T-cell (primary cell): ENCODE measurements at places on chromosomes 3 and 15. TPM values are rescaled to one million over a fixed set of nuclear protein-coding genes. Genes with fewer than 3 reads are reported as not detected.

SCN11A gene
- total RNA-seq = 0.07 TPM

- DNase-seq = no peak
- no peaks in the 10 kb centered on the region for H3K36me3 ChIP-seq
- H3K27ac ChIP-seq = no peak overlapping the region
- no peaks in the 10 kb centered on the region for H3K27me3 ChIP-seq
- no peaks in the 10 kb centered on the region for H3K4me1 ChIP-seq
Measured at GRCh38 chr3:61532739-61533500, 28.5 kb upstream of the PTPRG start.

DNA sequence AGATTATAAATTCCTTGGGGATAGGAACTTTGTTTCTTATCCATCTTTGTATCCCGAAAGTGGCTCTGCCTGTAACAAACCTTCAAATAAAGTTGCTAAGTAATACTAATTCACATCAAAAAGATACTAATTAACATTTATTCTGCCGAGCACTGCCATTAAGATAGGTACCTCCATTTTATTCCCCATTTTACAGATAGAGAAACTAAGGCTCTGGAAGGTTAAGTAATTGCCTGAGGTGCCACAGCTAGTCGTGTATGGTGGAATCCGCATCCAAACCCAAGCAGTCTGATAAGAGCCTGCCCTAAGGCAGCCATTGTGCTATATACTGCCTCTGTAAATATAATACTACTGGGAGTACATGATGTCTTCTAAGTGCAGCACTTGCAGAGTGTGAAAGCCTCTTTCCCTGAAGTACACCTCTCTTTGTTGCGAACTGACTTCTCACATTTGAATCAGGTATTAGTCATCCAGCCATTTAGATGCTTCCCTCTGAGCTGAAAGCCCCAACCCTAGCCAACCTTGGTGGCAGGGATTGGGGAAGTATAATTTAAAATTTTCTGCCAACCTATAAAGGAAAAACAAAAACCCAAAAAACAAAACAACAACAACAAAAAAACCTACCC lies 78.5 kb upstream of the CHD2 start:
- H3K27ac ChIP-seq = no peak overlapping the region
- H3K4me1 ChIP-seq = peaks cover 41% of the 10 kb centered on the region
- H3K4me3 ChIP-seq = no peak overlapping the region
- H3K36me3 ChIP-seq = no peaks in the 10 kb centered on the region
- no peaks in the 10 kb centered on the region for H3K27me3 ChIP-seq

DNA sequence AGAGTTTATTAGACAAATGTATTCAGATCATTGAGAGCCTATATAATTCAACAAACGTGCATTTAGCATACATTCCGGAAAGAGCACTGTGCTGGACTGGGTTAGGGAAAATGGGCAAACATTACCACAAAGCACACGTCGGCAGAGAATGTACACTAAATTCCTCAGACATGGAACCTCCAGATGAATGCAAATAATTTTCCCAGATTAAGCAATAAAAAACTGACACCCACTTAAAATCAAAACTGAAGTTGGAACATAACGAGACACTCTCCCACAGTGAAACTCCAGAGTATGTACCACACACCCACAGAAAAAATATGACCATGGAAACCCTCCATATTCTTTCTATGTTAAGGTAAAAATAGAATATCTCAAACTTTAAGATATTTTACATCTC lies 4.8 kb downstream of the SECISBP2L start:
- H3K4me3 ChIP-seq = no peak overlapping the region
- no peak overlapping the region for H3K27ac ChIP-seq
- no peaks in the 10 kb centered on the region for H3K36me3 ChIP-seq
- H3K27me3 ChIP-seq = no peaks in the 10 kb centered on the region
- DNase-seq = no peak

NOX5 gene
- total RNA-seq = not detected

GAP43 gene
- not detected for total RNA-seq

- H3K4me3 ChIP-seq = no peak overlapping the region
- no peaks in the 10 kb centered on the region for H3K4me1 ChIP-seq
- H3K27ac ChIP-seq = no peak overlapping the region
- no peak for DNase-seq
- no peaks in the 10 kb centered on the region for H3K36me3 ChIP-seq
Measured at GRCh38 chr3:186757686-186758220, 25.6 kb upstream of the EIF4A2 start.

DNA sequence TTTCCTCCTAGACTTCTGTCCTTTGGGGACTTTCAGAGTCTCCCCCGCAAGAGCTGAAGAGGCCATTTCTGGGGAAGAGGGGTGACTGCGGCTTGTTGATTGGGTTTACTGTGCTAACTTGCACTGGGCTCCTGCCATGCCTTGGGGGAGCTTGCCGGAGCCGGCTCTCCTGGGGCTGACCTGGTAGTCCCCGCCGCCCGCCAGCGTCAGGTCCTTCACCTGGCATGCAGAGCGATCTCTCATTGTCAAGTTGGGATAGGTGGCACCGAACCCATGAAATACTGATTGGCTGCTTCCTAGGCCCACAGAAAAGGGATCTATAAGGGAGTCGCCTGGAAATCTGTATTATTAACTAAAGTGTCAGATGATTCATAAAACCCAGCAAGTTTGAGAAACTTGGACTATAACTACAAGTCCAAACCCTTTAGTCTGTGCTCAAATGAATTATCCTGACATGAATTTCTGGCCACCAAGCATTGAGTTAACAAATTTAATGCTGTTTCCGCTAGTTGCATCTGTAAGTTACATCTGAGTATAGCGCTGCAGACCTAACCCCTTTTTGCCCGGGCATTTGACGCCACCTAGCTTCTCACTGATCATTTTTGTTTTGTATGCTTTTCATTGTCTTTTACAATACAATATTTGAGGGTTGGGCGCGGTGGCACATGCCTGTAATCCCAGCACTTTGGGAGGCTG lies 607 bp upstream of the IMP3 start:
- H3K36me3 ChIP-seq = peaks cover 16% of the 10 kb centered on the region
- H3K4me1 ChIP-seq = peaks cover 26% of the 10 kb centered on the region
- peak overlapping the region; percentile 86 for H3K4me3 ChIP-seq
- no peaks in the 10 kb centered on the region for H3K27me3 ChIP-seq

GRCh38 chr15:67771189-67771800 lies 54.0 kb upstream of the SKOR1 start:
- H3K4me1 ChIP-seq = no peaks in the 10 kb centered on the region
- no peak overlapping the region for H3K4me3 ChIP-seq
- H3K27me3 ChIP-seq = no peaks in the 10 kb centered on the region
- H3K36me3 ChIP-seq = no peaks in the 10 kb centered on the region
- DNase-seq = no peak

DNA sequence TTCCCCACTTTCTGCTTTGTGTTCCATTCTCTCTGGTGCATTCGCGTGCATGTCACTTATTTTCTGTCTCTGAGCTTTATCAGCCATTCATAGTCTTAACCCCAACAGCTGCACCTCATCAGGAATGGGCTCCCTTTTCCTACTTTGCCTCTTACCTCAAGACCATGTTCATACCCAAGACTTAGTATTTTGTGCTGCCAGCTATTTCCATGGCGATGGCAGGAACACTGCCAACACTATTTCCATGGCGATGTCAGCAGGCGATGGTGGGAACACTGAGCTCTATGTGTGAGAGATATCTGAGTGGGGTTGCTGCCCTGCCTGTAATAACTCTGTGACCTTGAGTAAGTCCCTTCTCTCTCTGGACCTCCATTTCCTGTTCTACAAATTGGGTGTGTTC lies 5.5 kb downstream of the ZNF35 start:
- no peak overlapping the region for H3K27ac ChIP-seq
- no peak for DNase-seq
- H3K4me3 ChIP-seq = no peak overlapping the region
- peaks cover under 1% of the 10 kb centered on the region for H3K4me1 ChIP-seq

- DNase-seq = no peak
- H3K36me3 ChIP-seq = no peaks in the 10 kb centered on the region
- H3K27me3 ChIP-seq = no peaks in the 10 kb centered on the region
- no peak overlapping the region for H3K27ac ChIP-seq
Measured at GRCh38 chr3:21979706-21980105, 228.7 kb upstream of the ZNF385D start.

- H3K27ac ChIP-seq = no peak overlapping the region
- no peaks in the 10 kb centered on the region for H3K4me1 ChIP-seq
- peaks cover 4% of the 10 kb centered on the region for H3K27me3 ChIP-seq
- H3K4me3 ChIP-seq = no peak overlapping the region
Measured at GRCh38 chr3:185813205-185813604, 11.6 kb downstream of the IGF2BP2 start.

GHRL gene
- total RNA-seq = not detected

DNA sequence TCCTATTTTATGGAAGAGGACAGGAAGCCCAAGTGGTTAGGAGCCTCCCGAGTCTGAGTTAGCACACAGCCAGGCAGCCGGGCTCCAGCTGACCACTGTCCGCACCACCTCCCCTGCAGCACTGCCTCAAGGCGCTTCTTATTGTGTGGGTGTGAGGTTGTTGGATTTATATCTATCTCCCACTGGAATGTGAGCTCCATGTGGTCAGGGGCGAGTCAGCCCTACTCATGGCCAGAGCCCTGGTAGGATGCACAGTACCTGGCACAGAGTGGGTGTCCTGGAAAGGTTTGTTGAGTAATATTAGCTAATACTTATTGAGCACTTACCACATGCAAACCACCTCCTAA lies 9.7 kb upstream of the FBLN2 start:
- DNase-seq = no peak
- H3K27ac ChIP-seq = no peak overlapping the region
- no peaks in the 10 kb centered on the region for H3K27me3 ChIP-seq
- peaks cover 16% of the 10 kb centered on the region for H3K4me1 ChIP-seq
- no peak overlapping the region for H3K4me3 ChIP-seq
